ENCODE measurements at places on chromosomes 2 and 18.

GRCh38 chr2:238702276-238703052 lies 145.4 kb upstream of the TWIST2 start:
- DNase-seq, result no peak

DNA sequence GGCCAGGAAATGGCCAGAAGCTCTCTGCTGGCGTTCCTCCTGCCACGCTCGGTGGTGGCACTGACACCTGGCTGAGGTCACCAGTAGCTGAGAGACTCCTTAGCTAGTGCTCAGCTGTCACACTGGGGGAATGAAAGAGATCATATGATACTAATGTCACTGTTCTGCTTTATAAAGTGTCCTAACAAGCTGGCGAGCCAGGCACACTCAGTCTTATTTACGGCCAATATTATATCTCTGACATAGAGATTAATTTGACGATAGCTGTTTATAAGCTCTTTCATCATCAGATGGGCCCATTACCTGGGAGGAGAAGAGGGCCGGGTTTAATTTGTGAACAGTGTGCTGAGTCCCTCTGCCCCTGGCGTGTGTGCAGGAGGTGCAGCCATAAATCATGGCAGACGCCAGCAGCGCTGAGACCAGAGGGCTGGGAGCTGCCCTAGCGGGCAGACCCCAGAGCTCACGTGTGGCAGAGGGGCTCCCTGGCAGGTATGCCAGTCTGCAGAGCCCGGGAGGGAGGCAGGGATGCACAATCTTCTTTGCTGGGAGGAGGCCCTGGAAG lies 246.5 kb downstream of the HAUS1 start:
- no peak for DNase-seq

DNA sequence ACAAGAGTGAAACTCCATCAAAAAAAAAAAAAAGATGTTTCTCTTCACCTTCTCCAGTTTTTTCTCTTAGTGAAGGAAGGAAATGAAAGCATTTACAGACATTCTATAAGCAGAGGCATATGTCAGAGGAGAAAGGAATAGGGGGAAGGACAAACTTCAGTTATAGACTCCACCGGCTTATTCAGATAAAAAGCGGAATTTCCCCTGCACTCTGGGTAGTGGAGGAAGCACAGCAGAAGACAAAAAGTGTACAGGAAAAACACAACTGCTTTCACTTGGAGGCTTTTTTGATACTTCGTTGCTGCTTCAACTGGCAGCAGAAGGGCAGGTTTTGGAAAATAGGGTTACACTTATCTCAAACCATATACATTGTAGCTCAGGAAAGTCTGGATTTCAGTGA lies 3.2 kb upstream of the MGAT4A start:
- DNase-seq, result no peak

DNA sequence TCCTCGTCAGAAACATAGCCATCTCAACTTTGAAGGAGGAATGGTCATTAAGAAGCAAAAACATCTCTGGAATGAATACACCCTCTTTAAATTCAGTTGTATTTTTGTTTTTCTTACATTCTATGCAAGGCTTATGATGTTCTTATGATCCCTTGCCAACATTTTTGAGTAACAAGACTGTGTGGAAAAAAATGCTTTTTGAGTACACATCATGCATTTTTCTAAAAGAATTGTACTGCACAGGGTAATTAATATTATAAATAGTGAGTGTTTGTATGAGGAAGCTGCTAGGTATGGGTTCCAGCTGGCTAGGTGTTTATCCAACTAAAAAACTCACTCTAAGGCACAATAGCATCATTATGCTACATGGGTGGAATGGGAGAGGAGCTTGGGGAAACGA lies 59.0 kb upstream of the SPATS2L start:
- DNase-seq, result no peak

GRCh38 chr2:60336442-60337141 lies 216.9 kb downstream of the BCL11A start:
- no peak for DNase-seq

DNA sequence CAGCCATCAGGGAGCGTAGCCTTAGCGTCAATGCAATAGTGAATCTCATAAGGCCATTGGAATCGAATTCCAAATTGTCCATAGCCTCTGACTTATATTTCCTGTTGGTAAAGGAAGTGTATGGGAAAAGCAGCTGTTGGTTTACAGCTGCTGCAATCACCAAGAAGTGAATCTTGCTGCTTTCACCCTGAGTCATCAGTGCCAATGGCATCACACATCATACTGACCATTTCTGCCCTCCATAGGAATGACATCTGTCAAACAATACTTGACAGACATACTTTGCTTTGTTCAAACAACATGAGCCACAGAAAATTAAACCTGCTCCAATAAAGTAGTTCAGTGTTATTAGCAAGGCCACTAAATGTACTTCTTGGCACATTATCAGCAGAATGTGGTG lies 111.2 kb upstream of the KLHL29 start:
- no peak for DNase-seq

- no peak for DNase-seq
Measured at GRCh38 chr2:53051157-53051556, 716.4 kb upstream of the CHAC2 start.

DNA sequence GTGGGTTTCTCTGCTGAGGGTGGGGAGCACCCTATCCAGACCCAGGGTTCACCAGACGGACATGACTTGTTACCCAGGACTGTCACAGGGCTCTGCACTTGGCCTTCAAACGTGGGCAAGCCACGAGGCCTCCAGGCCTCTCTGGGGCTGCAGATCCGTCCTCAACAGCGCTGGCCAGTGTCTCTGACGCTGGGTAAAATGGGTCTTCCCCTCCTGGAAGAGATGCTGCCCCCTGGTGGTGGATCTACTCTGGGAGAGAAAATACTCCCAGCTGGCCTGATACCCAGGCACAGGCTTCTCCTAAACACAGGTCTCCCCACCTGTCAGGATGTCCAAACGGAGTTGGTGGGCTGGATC lies 3.7 kb downstream of the GPR17 start:
- DNase-seq, result peak; percentile 89

DNA sequence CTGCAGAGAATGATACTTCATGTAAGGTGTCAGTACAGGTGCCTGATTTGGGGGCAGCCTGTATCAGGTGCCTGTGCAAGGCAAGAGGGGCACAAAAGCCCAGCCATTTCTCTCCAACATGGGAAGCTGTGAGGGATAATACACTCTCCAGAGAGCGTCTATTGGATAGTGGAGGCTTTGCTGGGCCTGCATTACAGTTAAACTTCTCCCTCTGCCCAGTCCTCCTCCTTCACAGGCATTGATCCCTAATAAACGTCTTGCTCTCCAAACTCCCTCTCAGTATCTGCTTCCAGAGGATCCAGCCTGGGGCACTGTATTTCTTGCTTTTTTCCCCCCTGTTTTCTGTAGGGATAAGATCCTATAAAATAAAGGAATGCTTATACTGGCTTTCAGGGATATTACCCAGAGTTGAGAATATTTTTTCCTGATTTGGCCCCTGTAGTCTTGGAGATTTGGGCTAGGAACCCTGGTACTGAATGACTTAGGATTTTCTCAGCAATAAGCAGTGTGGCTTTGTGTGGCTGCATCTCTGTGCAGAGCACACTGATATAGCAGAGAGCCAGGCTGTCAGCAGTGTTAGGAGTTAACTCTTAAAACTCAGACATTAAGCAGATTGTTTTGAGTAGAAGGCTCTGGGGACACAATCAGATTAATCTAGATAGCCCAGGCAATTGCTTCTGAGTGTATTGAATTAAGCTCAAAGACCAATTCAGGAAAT lies 330.6 kb downstream of the CYRIA start:
- no peak for DNase-seq

GRCh38 chr18:22465859-22466457 lies 48.2 kb upstream of the CTAGE1 start:
- DNase-seq, result peak; percentile 89

All from lung microvascular endothelial cell (primary cell).